ENCODE measurements at places on chromosomes 2 and 18. TPM values are rescaled to one million over a fixed set of nuclear protein-coding genes. Genes with fewer than 3 reads are reported as not detected.

Gene CNDP1
- polyA plus RNA-seq = not detected

GRCh38 chr2:232300894-232301387 is 77.6 kb upstream of the ALPP start:
- peak; percentile 83 for DNase-seq

DNA sequence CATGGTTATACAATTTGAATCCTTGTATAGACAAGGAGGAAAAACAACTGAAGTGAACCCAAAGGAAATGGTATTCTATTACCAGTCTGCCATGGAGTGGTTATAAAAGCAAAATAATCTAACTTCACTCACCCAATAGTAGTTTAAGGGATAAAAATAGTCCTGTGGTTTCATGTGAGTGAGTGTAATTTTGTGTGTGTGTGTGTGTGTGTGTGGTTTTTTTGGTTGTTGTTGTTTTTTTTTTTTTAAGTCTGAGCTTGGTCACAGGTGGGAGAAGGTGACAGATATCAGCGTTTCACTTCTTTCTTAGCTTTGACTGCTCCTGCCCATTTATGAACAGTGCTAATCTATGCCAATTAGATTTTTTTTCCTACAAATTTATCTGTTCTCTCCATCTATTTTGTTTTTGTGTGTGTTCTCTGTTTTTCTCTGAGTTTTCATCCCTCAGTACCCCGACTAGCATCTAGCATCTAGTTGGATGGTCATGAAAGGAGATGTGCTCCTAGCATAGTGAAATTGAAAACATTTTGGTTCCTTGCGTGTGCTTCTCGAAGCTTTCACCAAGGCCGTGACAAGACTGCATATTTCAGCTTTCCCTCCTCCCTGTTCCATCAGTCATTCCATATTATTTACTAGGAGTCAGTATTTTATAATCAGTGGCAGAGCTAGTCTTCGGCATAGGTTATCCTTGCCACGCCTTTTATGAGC is 200.1 kb upstream of the DTNA start:
- no peak for DNase-seq

GRCh38 chr2:239535413-239536144 is 134.8 kb upstream of the HDAC4 start:
- no peak for DNase-seq

Gene PLEKHH2
- 0.35 TPM for polyA plus RNA-seq
